ENCODE measurements at places on chromosomes 2 and 18.

DNA sequence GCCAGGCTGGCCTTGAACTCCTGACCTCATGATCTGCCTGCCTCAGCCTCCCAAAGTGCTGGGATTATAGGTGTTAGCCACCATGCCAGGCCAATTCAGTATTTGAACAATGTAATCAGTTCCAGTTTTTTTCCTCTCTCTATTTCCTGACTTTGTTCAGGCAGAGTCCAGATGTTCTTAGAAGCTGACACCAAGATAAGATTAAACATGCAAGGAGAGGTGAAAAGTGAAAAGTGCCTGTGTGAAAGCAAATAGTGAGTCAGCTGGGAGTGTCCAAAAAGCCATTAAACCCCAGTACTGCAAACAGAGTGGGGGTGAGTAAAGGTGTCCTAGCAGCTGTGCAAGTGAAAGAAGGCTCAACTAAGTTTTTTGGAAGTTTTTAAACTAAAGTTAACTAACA, 231.5 kb downstream of the PTH2R start:
- no peak for DNase-seq

GRCh38 chr2:207274530-207275189, 108.9 kb upstream of the KLF7 start:
- no peak for DNase-seq

GRCh38 chr2:220434385-220434784, 807.0 kb downstream of the SLC4A3 start:
- peak; percentile 14 for DNase-seq

DNA sequence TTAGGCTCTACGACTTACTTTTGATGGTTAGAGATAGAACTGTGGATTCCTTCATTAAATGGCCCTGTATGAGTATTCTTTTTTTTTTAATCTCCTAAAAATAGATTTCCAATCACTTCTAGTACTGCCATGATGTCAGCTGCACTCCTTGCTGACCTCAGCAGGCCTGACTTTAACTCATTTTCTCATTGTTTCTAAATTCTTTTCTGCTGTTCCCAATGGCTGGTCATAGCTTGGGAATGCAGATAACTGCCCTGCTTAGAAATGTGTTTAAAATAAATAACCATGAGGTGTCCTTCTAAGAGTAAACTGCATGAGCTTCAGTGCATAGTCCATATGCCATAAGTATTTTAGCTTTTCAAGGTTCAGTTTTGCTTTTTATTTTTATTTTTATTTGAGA, 15.7 kb downstream of the CCDC85A start:
- no peak for DNase-seq

DNA sequence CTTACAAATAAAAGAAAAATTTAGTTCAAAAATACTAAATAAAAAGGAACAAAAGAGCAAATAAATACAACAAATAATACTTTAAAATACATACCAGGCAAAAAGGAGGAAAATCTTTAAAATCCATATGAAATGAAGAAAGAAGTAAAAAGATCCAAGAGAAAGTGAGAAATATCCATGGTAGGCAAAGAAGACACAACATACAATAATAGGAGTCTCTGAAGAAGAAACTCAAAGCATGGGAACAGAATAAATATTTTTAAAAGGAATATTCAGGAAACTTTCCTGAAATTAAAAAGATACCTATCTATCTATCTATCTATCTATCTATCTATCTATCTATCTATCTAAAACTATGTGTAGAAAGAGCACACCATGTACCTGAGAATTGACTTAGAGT, 196.8 kb downstream of the TMEM247 start:
- DNase-seq: no peak
